ENCODE measurements at places on chromosomes 7 and 10. TPM values are rescaled to one million over a fixed set of nuclear protein-coding genes. Genes with fewer than 3 reads are reported as not detected.
A peak's percentile ranks its signal among the peaks of the same experiment; 100 is the strongest.

GRCh38 chr7:145848691-145849090 lies 267.9 kb upstream of the CNTNAP2 start:
- no peaks in the 10 kb centered on the region for H3K36me3 ChIP-seq
- H3K27ac ChIP-seq: no peak overlapping the region
- no peaks in the 10 kb centered on the region for H3K4me1 ChIP-seq
- H3K27me3 ChIP-seq: no peaks in the 10 kb centered on the region
- no peak for DNase-seq
- no peak overlapping the region for H3K4me3 ChIP-seq

- H3K4me3 ChIP-seq: no peak overlapping the region
- H3K4me1 ChIP-seq: peaks cover 96% of the 10 kb centered on the region
- no peak overlapping the region for H3K27ac ChIP-seq
- no peaks in the 10 kb centered on the region for H3K36me3 ChIP-seq
- DNase-seq: no peak
Measured at GRCh38 chr10:74022926-74023629, 25.2 kb downstream of the VCL start.

DNA sequence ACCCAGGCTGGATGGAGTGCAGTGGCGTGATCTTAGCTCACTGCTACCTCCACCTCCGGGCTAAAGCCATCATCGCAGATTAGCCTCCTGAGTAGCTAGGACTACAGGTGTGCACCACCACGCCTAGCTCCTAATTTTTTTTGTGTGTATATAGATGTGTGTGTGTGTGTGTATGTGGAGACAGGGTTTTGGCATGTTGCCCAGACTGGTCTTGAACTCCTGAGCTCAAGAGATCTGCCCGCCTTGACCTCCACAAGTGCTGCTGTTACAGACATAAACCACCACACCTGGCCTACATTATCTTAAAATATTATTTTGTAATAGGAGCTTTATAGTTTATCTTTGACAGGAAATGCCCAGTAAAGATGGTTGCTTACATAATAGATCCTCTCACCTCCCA lies 25.0 kb downstream of the FOXP2 start:
- DNase-seq: no peak
- H3K4me1 ChIP-seq: peaks cover 3% of the 10 kb centered on the region
- no peak overlapping the region for H3K4me3 ChIP-seq
- no peaks in the 10 kb centered on the region for H3K36me3 ChIP-seq
- no peaks in the 10 kb centered on the region for H3K27me3 ChIP-seq
- no peak overlapping the region for H3K27ac ChIP-seq

GRCh38 chr7:12146813-12147212 lies 64.3 kb upstream of the TMEM106B start:
- H3K27me3 ChIP-seq: no peaks in the 10 kb centered on the region
- no peaks in the 10 kb centered on the region for H3K4me1 ChIP-seq
- no peak for DNase-seq
- H3K27ac ChIP-seq: no peak overlapping the region
- H3K36me3 ChIP-seq: no peaks in the 10 kb centered on the region

DNA sequence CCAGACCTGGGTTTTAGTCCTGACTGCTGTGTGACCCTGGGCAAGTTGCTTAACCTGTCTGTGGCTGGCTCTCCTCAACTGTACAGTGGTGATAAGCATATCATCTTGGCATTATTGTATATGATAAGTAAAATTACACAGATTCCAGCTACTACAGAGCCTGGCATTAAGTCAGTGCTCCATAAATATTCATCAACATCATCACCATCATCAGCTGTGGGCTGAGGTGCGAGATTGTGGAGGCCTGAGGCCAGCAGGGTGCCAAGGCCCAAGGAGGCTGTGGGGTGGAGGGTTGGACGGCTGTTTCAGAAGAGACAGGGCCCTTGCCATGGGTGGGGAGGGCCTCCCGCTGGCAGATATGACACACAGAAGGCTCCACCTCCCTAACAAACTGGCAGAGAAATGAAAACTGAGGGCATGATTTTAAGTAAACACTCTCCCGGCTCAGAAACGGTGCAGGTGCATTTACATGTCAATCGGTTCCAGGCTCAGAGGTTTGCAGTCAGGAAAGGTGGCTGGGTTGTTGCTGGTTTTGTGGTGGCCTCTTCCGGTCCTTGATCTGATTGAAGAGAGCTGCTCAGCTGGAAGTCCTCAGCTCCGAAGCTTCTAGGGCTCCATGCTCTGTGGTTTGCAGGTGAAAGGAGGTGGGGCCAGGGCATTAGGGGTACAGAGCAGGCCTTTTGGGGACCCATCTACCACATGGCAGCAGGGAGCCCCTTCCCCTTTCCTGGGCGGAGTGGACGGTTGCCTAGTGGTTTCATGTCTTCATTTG lies 10.2 kb downstream of the CRYGN start:
- DNase-seq: no peak
- H3K36me3 ChIP-seq: no peaks in the 10 kb centered on the region
- peaks cover 4% of the 10 kb centered on the region for H3K27me3 ChIP-seq
- H3K4me1 ChIP-seq: peaks cover 31% of the 10 kb centered on the region

DNA sequence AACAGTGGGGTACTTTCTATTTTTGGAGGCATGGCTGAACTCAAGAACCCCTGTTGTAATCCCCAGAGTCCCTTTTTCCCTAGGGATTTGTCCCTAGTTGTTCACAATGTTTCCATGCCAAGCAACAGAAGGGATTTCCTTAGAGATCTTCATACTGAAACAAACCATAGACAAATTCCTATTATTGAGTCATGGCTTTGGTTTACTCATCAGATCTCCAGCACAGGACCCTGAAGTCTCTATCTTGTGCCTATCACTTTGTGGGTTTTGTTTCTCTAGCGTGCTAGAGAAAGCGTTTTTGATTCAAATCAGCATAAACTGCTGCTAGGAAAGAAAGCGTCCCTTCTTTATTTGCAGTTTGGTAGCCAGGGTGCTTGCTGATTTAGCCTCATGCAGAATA lies 165.0 kb downstream of the BAMBI start:
- H3K27ac ChIP-seq: no peak overlapping the region
- no peaks in the 10 kb centered on the region for H3K36me3 ChIP-seq
- H3K27me3 ChIP-seq: no peaks in the 10 kb centered on the region
- H3K4me3 ChIP-seq: no peak overlapping the region
- peaks cover 22% of the 10 kb centered on the region for H3K4me1 ChIP-seq
- DNase-seq: no peak

DNA sequence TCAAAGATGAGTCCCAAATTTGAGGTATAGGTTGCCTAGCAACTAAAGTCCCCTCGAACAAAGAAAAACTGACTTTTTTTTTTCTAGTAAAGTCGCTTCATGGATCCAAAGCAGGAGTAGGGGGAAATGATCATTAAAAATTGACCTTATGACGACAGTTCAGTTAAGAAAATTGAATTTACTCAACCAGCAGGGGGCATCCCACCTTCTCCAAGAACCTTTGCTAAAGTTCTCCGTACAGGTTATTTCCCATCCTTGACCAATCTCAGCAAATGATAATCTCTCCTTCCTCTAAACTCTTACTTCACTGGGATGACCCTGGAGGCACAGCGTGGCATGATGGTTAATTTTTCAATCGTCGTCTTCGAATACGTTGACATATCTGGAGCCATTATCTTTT lies 228.3 kb downstream of the CALN1 start:
- no peaks in the 10 kb centered on the region for H3K36me3 ChIP-seq
- H3K4me1 ChIP-seq: no peaks in the 10 kb centered on the region
- no peak for DNase-seq
- no peak overlapping the region for H3K27ac ChIP-seq
- no peak overlapping the region for H3K4me3 ChIP-seq
- H3K27me3 ChIP-seq: no peaks in the 10 kb centered on the region

DNA sequence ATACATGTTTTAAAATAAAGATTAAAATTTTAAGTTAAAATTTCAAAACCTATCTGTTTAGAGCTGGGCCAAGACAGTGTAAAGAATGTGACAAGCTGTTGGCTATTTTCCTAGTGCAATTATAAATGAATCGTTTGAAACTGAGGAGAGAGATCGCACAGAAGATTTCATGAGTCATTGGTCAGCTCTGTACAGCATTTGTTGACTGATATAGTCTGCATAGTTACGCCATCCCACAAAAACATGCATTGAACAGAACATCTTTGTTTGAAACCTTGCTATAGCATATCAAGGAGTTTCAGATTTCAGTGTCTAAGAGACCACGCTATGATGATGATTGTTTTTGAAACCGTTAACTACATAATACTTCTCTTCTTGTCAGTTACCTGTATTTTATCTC lies 1.3 kb upstream of the C10orf67 start:
- no peaks in the 10 kb centered on the region for H3K36me3 ChIP-seq
- DNase-seq: no peak
- H3K4me1 ChIP-seq: peaks cover 44% of the 10 kb centered on the region

GRCh38 chr10:7664707-7665106 lies 2.1 kb downstream of the ITIH5 start:
- DNase-seq: no peak
- no peaks in the 10 kb centered on the region for H3K27me3 ChIP-seq
- no peaks in the 10 kb centered on the region for H3K36me3 ChIP-seq
- no peak overlapping the region for H3K27ac ChIP-seq
- H3K4me3 ChIP-seq: peak overlapping the region; percentile 89
- peaks cover 79% of the 10 kb centered on the region for H3K4me1 ChIP-seq

GRCh38 chr7:80804589-80804988 lies 114.3 kb downstream of the SEMA3C start:
- no peak overlapping the region for H3K27ac ChIP-seq
- H3K4me1 ChIP-seq: peaks cover 22% of the 10 kb centered on the region
- no peaks in the 10 kb centered on the region for H3K36me3 ChIP-seq
- DNase-seq: no peak

- no peak overlapping the region for H3K27ac ChIP-seq
- no peak overlapping the region for H3K4me3 ChIP-seq
- no peaks in the 10 kb centered on the region for H3K4me1 ChIP-seq
- no peak for DNase-seq
Measured at GRCh38 chr7:156832195-156832877, 60.6 kb downstream of the LMBR1 start.

DNA sequence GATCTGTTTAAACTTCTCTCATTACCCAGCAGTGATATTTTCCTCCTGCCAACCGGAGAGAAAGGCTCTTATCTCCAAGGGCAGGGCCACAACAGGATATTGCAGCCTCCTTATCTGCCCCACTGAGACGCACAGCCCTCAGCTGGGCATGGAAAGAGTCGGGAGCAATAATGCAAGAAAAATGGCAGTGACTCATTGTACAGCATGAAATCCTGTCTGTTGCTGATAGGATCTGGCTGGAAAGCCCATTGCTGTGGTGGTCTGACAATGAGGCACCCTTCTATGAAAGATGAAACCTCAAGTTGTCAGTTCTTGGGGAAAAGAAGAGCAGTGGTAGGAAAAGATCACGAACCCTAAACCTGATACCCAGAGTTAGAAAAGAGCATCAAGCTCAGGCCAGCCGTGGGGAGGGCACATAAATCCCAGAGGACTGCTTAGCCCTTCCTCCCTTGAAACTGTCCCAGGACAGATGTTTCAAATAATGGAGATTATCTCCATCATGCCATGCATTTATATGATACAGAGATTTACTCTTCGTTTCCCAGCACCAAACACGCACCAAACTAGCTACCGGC lies 47.0 kb upstream of the FIGNL1 start:
- H3K4me3 ChIP-seq: no peak overlapping the region
- peaks cover 22% of the 10 kb centered on the region for H3K4me1 ChIP-seq
- peak; percentile 66 for DNase-seq
- no peaks in the 10 kb centered on the region for H3K36me3 ChIP-seq
- H3K27ac ChIP-seq: no peak overlapping the region

- H3K4me3 ChIP-seq: no peak overlapping the region
- no peak for DNase-seq
- H3K27me3 ChIP-seq: no peaks in the 10 kb centered on the region
- H3K4me1 ChIP-seq: peaks cover 9% of the 10 kb centered on the region
- H3K27ac ChIP-seq: no peak overlapping the region
Measured at GRCh38 chr7:37007268-37007667, 283.0 kb upstream of the AOAH start.

- H3K27ac ChIP-seq: peak overlapping the region; percentile 73
- no peak overlapping the region for H3K4me3 ChIP-seq
- H3K4me1 ChIP-seq: peaks cover 17% of the 10 kb centered on the region
- no peak for DNase-seq
- H3K27me3 ChIP-seq: no peaks in the 10 kb centered on the region
Measured at GRCh38 chr10:24415455-24416125, 206.7 kb downstream of the KIAA1217 start.

DNA sequence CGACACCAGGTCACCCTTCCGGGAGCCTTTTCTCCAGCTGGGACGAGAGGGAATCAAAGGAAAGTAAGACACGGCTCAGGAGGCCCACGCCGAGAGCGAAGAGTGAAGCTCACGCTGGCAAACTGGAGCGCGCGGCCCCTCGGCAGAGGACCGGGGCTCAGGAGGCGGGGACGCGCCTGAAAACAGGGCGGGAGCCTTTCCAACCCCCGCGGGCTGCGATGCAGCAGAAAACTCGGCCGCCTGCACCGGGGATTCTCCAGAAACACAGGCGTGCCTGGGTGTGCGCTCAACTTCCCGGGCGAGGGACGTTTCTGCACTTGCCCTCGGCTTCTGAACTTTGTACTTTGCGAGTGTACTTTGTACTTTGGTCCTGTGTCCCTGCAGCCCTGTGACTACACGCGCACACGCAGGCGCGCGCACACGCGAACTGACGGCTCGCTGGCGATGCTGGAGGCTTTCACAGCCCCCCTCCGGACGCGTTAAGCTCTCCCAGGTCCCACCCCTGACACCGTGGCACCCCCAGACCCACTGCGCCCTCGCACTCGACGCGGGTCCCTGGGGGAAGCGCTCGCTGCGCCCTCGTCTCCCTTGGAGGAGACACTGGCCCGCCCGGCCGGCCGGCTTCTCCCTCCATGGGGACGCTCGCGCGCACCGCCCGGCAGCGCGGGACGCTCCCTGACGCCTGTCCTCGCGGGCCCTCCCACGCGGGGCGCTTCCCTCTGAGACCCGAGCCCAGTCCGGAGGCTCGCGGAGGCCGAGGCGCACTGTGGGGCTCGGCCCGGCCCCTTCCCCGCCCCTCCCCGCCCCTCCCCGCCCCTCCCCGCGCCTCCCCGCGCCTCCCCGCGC lies 588 bp upstream of the PAOX start:
- no peaks in the 10 kb centered on the region for H3K27me3 ChIP-seq
- peaks cover 16% of the 10 kb centered on the region for H3K4me1 ChIP-seq
- H3K27ac ChIP-seq: peak overlapping the region; percentile 89
- DNase-seq: no peak
- peaks cover 4% of the 10 kb centered on the region for H3K36me3 ChIP-seq
- H3K4me3 ChIP-seq: peak overlapping the region; percentile 82

DNA sequence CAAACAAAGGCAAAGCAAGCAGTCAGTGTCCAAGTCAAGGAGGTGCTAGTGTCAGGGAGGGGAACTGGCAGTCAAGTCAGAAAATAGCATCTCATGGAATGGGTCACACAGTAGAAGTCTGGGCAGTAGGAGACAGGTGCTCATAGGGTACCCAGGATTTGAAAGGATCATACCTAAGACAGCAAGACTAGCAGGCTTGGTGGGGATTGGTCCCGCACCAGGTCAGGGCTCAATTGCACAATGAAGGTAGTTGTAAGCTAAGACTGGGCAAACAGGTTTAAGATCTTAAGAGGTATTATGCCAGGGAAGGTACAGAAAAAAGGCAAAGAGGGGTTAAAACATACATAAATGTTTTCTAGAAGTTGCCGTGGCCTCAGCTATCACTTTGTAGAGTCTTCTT lies 181.4 kb upstream of the ETV1 start:
- DNase-seq: no peak
- no peaks in the 10 kb centered on the region for H3K27me3 ChIP-seq
- no peak overlapping the region for H3K27ac ChIP-seq
- no peak overlapping the region for H3K4me3 ChIP-seq
- H3K36me3 ChIP-seq: no peaks in the 10 kb centered on the region

- no peaks in the 10 kb centered on the region for H3K4me1 ChIP-seq
- H3K36me3 ChIP-seq: no peaks in the 10 kb centered on the region
- H3K27ac ChIP-seq: no peak overlapping the region
- H3K4me3 ChIP-seq: no peak overlapping the region
Measured at GRCh38 chr7:29607259-29607658, 43.6 kb downstream of the PRR15 start.

Gene GPRIN2
- not detected for total RNA-seq

Gene TFEC
- total RNA-seq: 1.5 TPM

Gene SLC26A3
- 8.7 TPM for total RNA-seq

Gene FBH1
- total RNA-seq: 92.7 TPM

Gene FKBP6
- not detected for total RNA-seq

Data from esophagus muscularis mucosa (tissue), 4 donors.